ENCODE measurements at places on chromosomes 6 and 20.

DNA sequence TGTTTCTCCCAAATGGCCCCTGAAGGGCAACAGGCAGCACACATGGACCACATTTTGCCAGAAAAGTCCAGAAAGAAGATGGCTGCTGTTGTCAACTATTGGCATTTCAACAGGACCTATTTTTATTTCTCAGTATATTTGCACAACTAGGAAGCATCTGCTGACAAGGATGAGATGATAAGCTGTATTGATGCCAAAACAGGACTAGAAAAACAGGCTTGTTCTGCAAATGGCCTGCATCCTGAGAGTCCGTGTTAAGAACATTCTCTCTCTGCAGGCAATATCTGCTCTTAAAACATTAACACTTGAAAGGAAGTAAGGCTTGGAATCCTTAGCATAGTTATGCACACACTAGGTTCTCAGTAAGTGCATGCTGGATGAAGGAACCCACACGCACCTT is 283.7 kb downstream of the ESR1 start:
- DNase-seq = no peak

GRCh38 chr6:127128066-127128465 is 9.6 kb downstream of the RSPO3 start:
- no peak for DNase-seq

- DNase-seq = no peak
Measured at GRCh38 chr6:15129887-15130286, 116.0 kb upstream of the JARID2 start.

DNA sequence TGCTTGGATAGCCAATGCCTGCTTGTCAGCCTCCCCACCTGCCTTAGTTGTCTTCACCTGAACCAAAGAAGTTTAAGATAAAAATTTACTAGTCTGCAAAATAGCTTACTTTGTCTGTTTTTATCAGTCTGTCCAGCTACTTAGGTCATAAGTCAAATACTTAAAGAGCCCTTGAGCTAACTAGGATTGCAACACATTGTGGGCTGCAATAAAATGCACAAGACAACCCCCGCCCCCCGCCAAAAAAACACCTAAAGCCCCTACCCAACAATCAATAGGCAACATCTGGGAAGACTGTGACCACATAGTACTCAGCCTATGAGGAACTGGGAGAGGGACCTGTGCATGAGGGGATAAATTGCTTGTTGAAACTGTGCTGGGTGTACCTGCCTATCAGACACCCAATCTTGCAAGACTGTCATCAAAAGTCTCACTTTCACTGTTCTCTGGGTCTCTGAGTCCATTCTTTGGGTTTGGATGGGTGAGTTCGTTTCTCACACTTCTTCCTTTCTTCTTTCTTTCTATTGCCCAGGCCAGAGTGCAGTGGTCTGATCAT is 27.3 kb upstream of the ABCC10 start:
- no peak for DNase-seq

DNA sequence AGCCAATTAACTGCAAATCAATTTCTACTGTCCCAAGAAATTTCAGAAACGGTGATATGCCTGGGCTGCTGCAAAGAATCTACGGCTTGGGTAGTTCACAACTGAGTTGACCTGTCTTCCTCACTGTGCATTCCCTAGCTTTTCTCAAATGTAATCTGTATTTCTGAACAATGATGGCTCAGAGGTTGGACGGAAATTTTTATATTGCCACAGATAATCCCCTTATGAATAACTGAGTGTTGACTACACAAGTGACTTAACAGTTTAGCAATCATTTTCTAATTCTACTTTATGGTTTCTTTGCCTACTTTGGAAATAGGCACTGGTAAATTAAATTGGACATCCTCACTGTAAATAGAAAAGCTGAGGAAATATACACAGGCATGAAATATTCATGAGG is 94.5 kb downstream of the ARHGAP18 start:
- DNase-seq = no peak

DNA sequence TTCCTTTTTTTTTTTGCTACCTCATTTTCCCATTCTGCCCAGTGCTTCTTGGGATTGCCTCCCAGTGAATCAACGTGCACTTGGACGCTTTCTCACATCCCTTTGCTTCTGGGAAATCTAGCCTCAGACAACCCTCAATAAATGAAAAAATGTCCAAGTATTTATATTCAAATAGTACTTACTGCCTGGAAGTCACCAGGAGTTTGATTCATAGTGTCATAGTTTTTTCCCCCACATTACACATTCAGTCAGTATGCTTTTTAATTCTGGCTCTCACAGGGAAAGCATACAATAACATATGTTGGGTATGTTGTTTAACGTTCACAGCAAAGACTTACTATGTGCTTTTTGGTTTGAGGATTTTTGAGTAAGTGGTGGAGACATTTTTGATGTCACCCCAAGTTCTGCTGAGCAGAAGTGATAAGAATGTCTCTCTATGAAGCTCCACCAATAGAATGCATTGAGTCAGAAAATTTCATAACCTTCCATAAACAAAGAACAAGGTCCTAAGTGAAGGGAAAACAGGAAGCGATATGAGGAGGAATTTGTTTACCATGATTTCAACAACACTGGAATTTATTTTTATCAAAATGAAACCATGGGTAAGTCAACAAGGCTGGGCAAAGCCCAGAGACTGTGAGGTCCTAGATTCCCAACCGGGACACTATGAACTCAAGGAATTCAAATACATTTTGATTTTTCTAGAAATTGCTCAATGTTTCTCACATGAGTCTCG is 301.2 kb upstream of the BMP2 start:
- DNase-seq = no peak

DNA sequence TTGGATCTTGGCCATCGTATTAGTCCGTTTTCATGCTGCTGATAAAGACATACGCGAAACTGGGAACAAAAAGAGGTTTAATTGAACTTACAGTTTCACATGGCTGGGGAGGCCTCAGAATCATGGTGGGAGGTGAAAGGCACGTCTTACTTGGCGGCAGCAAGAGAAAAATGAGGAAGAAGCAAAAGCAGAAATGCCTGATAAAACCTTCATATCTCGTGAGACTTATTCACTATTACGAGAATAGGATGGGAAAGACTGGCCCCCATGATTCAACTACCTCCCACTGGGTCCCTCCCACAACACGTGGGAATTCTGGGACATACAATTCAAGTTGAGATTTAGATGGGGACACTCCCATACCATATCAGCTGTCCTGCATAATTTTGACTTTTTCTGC is 20.1 kb upstream of the REPS1 start:
- DNase-seq = no peak

GRCh38 chr20:46572153-46572552 is 21.7 kb upstream of the OCSTAMP start:
- DNase-seq = no peak

- no peak for DNase-seq
Measured at GRCh38 chr6:43710576-43710975, 23.0 kb upstream of the MRPS18A start.

- peak; percentile 3 for DNase-seq
Measured at GRCh38 chr6:28710466-28711191, 184.9 kb downstream of the GPX5 start.

DNA sequence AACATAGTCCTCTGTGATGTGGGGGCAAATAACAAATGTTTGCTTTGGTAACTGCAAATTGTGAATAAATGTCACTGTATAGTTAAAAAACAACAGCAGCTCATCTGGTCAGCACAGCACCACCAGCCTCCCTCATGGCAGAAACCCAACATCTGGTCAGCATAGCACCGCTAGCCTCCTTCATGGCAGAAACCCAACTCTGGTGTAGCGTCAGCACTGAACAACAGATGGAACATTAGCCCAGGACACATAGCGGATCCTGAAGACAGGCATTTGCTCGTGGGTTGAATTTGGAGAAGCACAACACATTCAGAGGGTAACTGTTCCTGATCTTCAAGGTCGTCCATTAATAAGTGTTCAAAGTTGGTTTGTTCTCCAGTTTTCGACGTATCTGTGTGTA is 265.9 kb downstream of the DLL1 start:
- no peak for DNase-seq

GRCh38 chr20:35954907-35955251 is 577 bp upstream of the SCAND1 start:
- no peak for DNase-seq

GRCh38 chr6:135461208-135461607 is 36.3 kb downstream of the AHI1 start:
- DNase-seq = no peak

- DNase-seq = no peak
Measured at GRCh38 chr20:1735417-1736089, 78.0 kb upstream of the SIRPG start.

- no peak for DNase-seq
Measured at GRCh38 chr20:57411406-57412283, 20.4 kb downstream of the RBM38 start.

DNA sequence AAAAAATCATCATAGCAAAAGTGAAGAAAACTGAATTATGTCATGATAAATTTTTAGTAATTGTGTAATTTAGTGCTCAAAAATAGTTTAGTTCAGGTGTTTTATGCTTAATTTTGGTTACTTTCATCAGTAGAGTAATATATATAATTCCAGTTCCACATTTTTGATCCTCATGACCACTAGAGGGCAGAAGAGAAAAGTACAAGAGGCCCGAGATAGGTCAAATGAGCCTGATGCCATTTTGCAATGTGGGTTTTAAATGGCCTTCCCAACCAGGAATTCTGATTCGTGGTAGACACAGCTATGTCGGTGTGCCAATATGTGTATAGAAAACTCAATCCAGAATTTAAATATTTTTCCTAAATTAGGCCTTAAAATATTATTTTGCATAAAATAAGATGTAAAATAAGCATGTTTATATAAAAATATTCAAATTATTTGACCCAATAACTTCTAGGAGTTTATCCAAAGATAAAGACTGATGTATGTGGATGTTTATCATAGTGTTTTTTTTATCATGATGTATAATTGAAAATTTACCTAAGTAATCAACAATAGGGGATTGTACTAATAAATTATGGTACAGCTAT is 159.7 kb upstream of the RPS6KA2 start:
- DNase-seq = peak; percentile 56

- DNase-seq = no peak
Measured at GRCh38 chr6:90284236-90285041, 12.2 kb downstream of the BACH2 start.

- no peak for DNase-seq
Measured at GRCh38 chr6:107668743-107669474, 155.2 kb downstream of the SCML4 start.

- no peak for DNase-seq
Measured at GRCh38 chr6:115078555-115078954, 735.7 kb upstream of the HS3ST5 start.

DNA sequence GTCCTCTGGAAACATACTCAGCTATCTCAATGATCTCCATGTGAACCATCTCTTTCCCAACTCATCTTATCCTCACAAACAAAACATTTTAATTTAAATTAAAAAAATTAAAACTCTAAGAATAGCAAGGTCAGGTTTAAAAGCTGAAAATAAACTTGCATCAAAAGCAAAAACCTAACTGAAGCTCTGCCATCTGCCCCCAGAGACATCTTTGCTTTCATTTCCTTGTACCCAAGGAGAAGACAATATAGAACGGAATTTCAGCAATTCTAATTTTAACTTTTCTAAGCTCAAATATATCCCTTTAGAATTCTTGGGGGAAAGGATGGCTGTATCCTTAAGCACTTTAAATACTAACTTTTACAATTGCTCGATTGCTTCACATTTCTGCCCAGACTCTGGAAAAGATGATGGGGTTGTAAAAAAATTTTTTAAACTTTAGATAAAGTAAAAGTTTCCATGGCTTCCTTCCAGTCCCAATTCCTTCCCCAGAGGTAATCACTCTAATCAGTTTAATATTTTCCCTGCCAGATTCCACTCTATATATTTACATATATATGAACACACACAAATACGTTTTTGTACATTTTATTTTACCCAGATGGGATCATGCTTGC is 69.2 kb upstream of the SMIM29 start:
- DNase-seq = no peak

DNA sequence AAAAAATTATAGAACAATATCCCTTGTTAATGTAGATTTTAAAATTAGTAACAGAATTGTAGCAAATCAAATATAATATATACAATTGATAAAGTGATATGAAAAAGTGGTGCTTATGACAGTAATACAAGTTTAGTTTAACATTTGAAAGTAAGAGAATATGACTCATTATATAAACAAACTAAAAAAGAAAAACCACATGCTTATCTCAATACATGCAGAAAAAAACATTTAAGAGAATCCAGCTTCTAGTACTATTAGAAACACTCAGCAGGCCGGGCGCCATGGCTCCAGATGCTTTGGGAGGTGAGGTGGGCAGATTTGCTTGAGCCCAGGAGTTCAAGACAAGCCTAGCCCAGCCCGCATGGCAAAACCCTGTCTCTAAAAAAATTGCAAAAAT is 60.7 kb upstream of the LAMA2 start:
- no peak for DNase-seq

GRCh38 chr20:43167021-43167420 is 22.7 kb downstream of the PTPRT start:
- DNase-seq = no peak

DNA sequence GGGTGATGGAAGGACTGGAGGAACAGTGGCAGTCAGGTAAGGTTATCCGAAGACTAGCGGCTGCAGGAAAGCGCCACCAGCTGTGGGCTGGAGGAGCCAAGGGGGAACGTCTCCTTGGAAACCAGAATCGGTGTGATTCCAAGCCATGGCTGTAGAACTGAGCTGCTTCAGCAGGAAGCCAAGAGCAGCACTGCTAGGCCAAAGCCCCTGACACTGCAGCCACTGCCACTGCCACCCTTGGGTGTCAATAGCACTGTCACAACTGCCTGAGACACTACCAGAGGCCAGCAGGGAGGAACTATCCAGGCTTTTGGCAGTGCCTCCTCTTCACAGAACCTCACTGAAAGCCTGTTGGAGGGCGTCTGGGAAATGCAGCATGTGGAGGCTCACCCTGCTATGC is 289.6 kb upstream of the SUPT3H start:
- DNase-seq = peak; percentile 80

DNA sequence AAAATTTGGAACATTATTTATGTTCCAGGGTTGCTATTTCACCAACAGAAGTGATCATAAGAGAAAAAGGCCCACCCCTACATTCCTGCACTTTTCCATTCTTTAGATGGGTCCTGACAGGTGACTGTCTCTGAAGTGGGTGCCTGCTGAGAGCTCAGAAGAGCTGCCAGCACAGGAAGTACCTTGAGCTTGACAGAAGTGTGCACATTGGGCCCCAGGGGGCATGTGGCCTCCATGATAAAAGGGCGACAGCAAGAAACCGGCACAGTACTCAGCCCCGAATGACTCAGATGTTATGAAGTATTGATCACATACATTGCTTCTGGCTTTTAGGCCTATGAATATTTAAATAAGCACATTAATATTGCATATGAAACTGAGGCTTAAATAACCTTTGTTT is 150.4 kb downstream of the PCSK2 start:
- DNase-seq = no peak

Data from NCI-H526 (cell line).